Fibroblast of skin of left quadriceps (primary cell): ENCODE measurements at places on chromosomes 2 and 18.

- DNase-seq, result no peak
Measured at GRCh38 chr2:174326161-174327020, 8.4 kb upstream of the SP9 start.

- DNase-seq, result no peak
Measured at GRCh38 chr2:61769093-61769675, 84.7 kb downstream of the FAM161A start.

- no peak for DNase-seq
Measured at GRCh38 chr2:98500561-98500960, 55.9 kb downstream of the INPP4A start.

- DNase-seq, result peak; percentile 65
Measured at GRCh38 chr2:216519154-216519762, 20.6 kb downstream of the RPL37A start.

DNA sequence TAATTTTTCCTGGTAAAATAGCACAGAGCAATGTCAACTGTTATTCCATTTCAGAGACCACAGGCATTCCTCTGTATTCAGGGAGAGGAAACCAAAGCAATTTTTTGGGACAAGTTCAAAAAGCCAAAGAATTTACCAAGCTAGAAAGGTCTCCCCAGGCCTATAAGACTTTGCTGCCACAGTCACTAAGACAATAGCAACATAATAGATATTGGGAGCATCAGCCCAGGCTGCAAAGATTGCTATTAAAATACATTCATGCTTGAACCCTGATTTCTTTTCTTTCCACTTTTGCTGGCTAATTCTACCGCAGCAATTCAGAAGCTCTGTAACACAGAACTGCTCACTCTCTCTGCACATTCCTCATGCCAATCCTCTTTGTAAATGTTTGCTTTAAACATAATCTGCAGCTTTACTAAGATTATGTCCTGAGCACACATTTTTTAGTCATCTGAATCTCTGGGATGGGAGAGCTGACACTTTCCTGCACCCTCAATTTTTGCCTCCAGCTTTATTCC, 76.3 kb downstream of the CLHC1 start:
- peak; percentile 76 for DNase-seq

- DNase-seq, result no peak
Measured at GRCh38 chr2:136116813-136117390, 1.0 kb downstream of the CXCR4 start.

GRCh38 chr18:79698668-79699335, 19.2 kb downstream of the CTDP1 start:
- no peak for DNase-seq

DNA sequence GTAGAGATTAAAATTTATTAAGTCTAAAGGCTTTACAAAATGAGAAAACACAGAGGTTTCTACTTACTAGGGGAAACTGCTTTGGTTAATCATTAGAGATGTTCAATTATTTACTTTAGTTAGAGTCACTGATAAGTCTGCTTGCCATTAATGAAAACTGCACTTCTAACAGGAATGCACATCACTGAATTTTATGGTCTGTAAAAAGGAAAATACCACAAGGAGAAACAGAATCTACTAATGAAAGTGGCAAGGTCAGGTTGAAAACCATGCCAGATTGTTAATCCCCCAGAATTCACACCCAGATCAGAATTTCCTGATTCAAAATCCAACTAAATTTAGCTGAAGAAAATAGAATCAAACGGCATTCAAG, 90.5 kb upstream of the GRB14 start:
- DNase-seq, result no peak

DNA sequence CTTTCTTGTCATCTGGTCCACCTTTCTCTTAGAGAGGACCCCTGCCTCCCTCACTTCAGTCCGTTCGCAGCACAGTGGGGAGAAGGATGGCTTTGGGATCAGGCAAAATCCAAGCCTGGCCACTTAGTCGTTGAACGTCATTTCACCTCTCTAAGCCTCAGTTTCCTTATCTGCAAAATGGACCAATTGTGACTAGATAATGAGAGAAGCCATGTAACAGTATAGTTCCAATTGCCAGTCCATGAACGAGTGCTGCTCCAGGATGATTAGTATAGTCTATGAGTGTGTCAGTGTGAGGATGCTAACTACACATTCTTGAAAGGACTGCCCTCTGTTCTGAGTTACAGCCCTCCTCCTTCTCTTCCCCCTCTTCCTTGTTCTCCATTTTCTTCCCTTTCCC, 1.1 kb downstream of the INHA start:
- no peak for DNase-seq

- DNase-seq, result no peak
Measured at GRCh38 chr18:59985289-59985688, 85.5 kb downstream of the PMAIP1 start.

- no peak for DNase-seq
Measured at GRCh38 chr2:152465541-152465940, 130.6 kb downstream of the FMNL2 start.

- no peak for DNase-seq
Measured at GRCh38 chr2:170013802-170014551, 164.0 kb upstream of the MYO3B start.

- no peak for DNase-seq
Measured at GRCh38 chr2:128566671-128567070, 248.0 kb upstream of the HS6ST1 start.

- no peak for DNase-seq
Measured at GRCh38 chr2:45687964-45688363, 36.5 kb downstream of the PRKCE start.

DNA sequence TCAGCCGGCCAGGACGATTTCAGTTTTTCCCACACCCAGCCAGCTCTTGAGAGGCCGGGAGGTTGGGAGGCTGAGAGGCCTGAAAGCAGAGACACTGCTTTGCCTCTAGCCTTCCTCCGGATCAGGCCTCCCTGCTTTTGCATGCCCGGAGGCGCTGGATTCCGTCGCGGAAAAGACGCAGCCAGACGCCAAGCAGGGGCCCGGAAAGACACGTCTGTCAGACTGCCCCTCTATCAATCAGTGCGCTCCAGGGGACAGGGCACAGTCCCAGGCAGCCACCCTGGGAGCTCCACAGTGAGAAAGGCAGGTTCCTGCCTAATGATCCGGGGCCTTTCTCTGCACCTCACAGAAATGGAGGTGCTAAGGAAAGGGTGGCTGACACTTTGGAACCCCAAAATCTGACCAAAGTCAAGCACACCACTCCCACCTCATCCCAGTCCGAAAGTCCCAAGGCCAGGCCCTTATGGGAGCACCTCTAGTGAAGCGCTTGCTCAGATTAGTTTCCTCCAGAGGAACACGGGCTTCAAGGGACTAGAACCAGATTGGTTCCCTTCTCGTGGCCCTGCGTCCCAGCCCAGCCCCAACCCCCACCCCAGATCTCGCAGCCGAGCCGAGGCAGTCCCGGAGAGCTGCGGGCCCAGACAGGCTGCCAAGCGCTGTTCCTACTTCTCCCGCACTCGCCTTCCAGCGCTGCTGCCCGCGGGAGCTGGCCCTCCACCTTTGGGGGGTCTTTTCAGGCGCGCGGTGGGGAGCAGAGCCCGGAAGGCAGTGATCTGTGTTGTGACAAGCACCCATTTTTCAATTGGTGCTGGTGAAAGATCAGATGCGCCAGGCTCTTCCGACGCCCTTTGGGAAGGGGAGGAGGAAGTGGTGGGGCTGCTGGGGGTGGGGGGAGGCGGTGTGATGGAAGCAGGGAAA, 5.0 kb downstream of the DLX1 start:
- DNase-seq, result no peak

- no peak for DNase-seq
Measured at GRCh38 chr2:167944825-167945659, 302.4 kb downstream of the STK39 start.

GRCh38 chr2:221908518-221908917, 336.4 kb upstream of the EPHA4 start:
- DNase-seq, result no peak

- no peak for DNase-seq
Measured at GRCh38 chr2:39549000-39549399, 111.9 kb upstream of the MAP4K3 start.

DNA sequence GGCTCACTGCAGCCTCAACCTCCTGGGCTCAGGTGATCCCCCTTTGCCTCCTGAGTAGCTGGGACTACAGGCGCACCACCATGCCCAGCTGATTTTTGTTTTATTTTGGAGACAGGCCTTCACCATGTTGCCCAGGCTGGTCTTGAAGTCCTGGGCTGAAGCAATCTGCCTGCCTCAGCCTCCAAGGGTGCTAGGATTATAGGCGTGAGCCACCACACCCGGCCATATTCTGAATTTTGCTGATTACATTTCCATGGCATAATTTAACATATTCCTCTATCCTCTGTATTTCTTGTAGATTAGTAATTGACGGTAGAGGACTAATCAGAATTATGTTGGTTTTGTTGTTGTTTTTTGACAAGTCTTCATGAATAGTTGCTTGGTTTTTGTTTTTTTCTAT, 50.6 kb downstream of the MEX3C start:
- DNase-seq, result no peak

DNA sequence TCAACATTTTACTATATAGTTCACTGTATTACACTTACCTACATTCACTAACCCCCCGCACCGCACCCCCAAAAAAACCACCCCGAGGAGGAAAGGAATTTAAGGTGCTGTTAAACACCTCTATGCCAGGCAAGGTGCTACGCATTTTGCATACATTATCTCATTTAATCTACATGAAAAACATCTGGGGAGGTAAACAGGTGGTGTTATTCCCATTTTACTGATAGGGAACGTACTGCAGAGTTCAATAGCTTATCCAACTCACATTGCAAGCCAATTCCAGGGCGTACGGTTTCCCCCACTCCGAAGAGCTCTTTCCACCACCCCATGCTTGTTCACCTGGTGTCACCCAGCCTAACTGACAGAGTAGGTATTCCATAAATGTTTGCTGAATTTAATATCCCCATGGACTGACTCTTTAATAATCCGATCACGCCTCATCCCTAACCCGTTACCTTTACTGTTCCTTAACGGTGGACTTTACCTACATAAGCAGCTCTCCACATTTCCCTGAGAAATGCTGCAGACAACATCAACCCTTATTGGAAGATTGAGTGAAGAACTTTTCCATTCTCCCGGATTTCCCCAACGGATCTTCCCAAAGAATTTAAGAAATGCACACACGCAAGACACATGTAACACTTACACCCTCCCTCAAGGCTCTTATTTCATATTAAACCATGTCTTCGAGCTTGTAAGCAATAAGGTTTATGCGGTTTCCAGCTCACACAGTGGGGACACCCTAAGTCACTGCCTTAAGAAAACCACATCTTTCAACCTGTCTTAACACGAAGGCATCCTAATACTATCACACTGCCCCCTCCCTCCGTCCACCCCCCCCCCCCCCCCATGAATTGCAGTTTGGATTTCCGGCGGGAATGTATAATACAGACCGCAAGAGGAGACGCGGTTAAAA, 1.2 kb downstream of the RAPH1 start:
- peak; percentile 63 for DNase-seq

GRCh38 chr2:64328756-64329155, 125.2 kb upstream of the LGALSL start:
- DNase-seq, result no peak

- no peak for DNase-seq
Measured at GRCh38 chr2:43461453-43462073, 134.3 kb downstream of the THADA start.

DNA sequence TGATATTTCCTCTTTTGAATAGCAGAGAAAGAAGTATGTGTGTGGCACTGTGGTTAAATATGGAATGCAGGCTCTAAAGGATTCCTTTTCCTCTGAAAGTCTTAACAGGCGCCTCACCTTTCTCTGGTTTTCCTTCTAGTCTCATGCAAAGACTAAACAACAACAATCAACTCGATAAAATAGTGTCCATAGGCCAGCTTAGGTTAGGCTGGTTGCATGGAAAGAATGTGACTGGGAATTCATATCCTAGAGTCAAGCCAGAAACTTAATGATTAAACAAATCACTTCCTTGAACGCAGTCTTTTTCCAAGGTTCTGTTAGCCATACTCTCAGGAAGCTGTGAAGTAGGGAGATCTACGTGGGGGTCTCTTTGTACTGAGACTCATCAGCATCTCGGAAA, 800.8 kb upstream of the ID2 start:
- peak; percentile 22 for DNase-seq

DNA sequence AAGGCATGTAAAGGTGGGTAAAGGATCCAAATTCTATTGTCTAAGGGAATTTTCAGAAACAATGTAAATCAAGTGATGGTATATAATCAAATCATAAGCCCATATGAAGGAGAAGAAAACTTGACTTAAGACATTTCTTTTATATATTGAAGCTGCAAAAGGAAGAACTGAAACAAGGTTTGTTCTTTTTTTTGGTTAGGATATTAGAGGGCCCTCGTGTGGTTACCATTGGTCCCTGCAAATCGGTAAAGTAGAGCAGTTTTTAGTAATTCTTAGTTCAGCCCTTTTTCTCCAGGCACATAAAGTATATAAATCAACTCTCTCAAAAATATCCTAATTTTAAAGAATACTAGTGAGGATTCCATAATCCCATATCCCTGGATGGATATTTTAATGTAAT, 105.6 kb upstream of the STK17B start:
- no peak for DNase-seq

DNA sequence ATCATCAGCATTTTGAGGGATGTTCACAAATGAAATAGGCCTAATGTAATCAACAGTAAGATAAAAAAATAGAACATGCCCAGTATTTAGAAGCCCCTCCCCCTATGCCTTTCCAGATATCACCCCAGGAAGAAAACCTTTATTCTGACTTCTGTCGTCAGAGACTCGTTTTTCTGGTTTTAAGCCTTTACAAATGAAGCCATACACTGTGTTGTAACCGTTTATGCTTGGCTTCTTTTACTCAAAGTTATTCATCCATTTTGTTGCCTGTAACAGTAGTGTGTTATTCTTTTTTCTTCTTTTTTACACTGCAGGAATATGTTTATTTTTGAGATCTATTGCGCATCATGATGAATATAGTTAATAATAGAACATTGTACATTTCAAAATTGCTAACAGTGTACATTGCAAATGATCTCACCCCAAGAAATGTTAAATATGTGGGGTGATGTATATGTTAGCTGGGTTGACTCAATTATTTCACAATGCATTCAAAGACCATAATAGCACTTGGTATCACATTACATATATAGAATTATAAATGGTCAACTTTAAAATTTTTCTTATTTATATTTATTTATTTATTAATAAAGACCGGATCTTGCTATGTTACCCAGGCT, 28.1 kb upstream of the PNPT1 start:
- DNase-seq, result peak; percentile 33

GRCh38 chr2:54906716-54907115, 143.5 kb downstream of the RTN4 start:
- no peak for DNase-seq

DNA sequence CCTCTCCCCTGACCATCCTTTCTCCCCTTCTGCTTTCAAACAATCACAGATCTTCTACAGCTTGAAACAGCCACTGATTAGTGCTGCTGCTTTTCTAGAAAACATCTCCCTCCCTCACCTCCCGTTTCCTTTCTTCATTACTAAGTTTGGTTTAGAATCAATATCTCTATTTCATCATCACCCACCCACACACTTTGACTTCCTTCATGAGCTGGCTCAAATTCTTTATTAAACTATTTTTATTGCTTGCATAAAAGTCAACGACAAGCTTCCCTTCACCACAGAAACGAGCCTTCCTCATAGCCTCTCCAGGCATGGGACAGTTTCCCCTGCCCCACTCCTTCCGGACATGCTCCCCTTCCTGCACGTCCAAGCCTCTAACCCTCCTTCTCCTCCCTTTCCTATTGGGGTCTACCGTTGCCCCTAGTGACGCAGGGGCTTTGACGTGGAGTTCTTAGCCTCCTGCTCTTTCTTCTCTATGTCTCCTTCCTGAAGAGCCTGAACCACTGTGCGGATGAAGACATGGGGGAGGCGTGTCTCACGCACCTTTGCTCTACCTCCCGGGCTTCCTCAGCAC, 172.0 kb downstream of the AFF3 start:
- no peak for DNase-seq

GRCh38 chr2:85753525-85754312, at the start of gene ATOH8:
TSS of gene ATOH8 (plus strand) at chr2:85753991. CDS start at chr2:85754190, 199 bp downstream.
- DNase-seq, result peak; percentile 34
